Natural killer cell (primary cell): ENCODE measurements at places on chromosomes 7 and 10.
A peak's percentile ranks its signal among the peaks of the same experiment; 100 is the strongest.

- H3K4me1 ChIP-seq = no peaks in the 10 kb centered on the region
- no peaks in the 10 kb centered on the region for H3K27me3 ChIP-seq
- DNase-seq = no peak
- H3K36me3 ChIP-seq = no peaks in the 10 kb centered on the region
Observed at GRCh38 chr7:21777921-21778320, 167.8 kb downstream of the CDCA7L start.

- no peaks in the 10 kb centered on the region for H3K27me3 ChIP-seq
- DNase-seq = no peak
- no peak overlapping the region for H3K4me3 ChIP-seq
- H3K27ac ChIP-seq = no peak overlapping the region
Observed at GRCh38 chr7:82904871-82905270, 257.8 kb downstream of the PCLO start.

- no peaks in the 10 kb centered on the region for H3K4me1 ChIP-seq
- no peaks in the 10 kb centered on the region for H3K27me3 ChIP-seq
- H3K4me3 ChIP-seq = no peak overlapping the region
- H3K27ac ChIP-seq = no peak overlapping the region
- H3K36me3 ChIP-seq = no peaks in the 10 kb centered on the region
Observed at GRCh38 chr10:35226507-35226906, 99.9 kb downstream of the CREM start.

- no peaks in the 10 kb centered on the region for H3K36me3 ChIP-seq
- no peak overlapping the region for H3K4me3 ChIP-seq
- no peaks in the 10 kb centered on the region for H3K27me3 ChIP-seq
- H3K27ac ChIP-seq = no peak overlapping the region
- DNase-seq = no peak
Observed at GRCh38 chr10:58609532-58610150, 97.0 kb downstream of the BICC1 start.

DNA sequence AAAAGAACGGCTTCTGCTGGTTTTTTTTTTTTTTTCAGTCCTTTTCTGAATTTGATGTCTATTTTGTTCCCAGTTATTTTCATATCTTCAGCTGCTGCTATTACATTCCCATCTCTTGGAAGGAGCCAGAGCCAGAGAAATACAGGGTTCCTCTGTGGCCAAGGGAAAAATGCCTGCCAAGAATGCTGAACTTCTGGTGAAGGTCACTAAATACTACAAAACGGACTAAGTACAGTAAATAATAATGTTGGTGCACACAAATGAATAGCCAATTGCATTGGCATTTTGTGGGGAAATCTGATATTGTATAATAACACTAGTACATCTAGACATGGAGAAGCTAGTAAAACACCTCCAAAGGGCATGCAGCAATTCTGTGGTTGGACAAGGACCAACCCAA is 56.3 kb upstream of the ZEB1 start:
- no peaks in the 10 kb centered on the region for H3K4me1 ChIP-seq
- H3K4me3 ChIP-seq = no peak overlapping the region
- DNase-seq = no peak
- H3K27ac ChIP-seq = no peak overlapping the region
- H3K36me3 ChIP-seq = no peaks in the 10 kb centered on the region

- peaks cover 5% of the 10 kb centered on the region for H3K27me3 ChIP-seq
- H3K27ac ChIP-seq = no peak overlapping the region
- DNase-seq = peak; percentile 65
- H3K4me1 ChIP-seq = peaks cover 3% of the 10 kb centered on the region
Observed at GRCh38 chr10:22246680-22247391, 29.0 kb upstream of the EBLN1 start.

- peak; percentile 44 for DNase-seq
- H3K27ac ChIP-seq = peak overlapping the region; percentile 86
- H3K27me3 ChIP-seq = no peaks in the 10 kb centered on the region
- peaks cover 80% of the 10 kb centered on the region for H3K36me3 ChIP-seq
- no peak overlapping the region for H3K4me3 ChIP-seq
Observed at GRCh38 chr10:11183015-11183414, 165.3 kb downstream of the CELF2 start.

DNA sequence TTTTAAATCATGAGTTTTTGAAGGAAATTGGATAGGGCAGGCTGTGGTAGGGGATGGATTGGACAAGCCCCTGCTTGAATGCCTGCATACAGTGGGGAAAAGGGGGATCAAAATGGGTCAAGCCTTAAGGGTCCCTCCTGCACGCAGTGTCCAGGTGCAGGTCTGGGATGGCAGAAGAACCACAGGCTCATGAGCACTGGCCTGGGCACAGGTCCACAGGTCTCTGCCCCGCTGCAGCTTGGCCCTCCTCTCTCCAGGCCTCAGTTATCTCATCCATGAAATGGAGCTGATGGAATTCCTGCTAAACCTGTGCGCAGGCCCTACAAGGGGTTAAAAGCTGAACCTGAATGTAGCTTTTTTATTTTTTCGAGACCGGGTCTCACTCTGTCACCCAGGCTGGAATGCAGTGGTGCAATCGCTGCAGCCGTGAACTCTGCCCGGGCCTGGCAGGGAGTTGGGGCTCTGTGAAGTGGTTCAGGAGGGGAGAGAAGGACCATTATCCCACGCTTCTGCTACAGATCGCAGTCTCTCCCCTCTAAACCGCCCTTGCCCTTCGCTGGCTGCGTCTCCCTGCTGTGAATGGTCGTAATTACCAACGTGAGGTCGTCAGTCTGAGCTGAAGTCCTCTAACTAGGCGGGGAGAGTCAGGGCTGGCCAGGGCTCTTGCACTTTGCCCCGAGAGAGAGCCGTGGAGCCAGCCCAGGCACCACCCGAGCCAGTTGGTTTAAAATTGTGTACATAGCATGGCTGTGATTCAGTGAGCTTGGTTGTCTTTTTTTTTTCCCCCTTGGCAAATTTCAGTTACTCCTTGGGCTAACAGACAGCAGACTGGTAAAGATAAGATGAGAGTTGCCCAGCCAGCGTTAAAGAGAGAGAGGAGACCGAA is 77.5 kb upstream of the GTF2I start:
- no peak overlapping the region for H3K4me3 ChIP-seq
- no peaks in the 10 kb centered on the region for H3K27me3 ChIP-seq
- no peaks in the 10 kb centered on the region for H3K4me1 ChIP-seq
- no peaks in the 10 kb centered on the region for H3K36me3 ChIP-seq
- no peak for DNase-seq
- no peak overlapping the region for H3K27ac ChIP-seq

- no peaks in the 10 kb centered on the region for H3K36me3 ChIP-seq
- no peaks in the 10 kb centered on the region for H3K4me1 ChIP-seq
- DNase-seq = no peak
- no peak overlapping the region for H3K4me3 ChIP-seq
- no peaks in the 10 kb centered on the region for H3K27me3 ChIP-seq
- no peak overlapping the region for H3K27ac ChIP-seq
Observed at GRCh38 chr10:91545384-91545783, 87.5 kb downstream of the PPP1R3C start.

GRCh38 chr7:30829471-30829870 is 58.3 kb downstream of the MINDY4 start:
- H3K36me3 ChIP-seq = no peaks in the 10 kb centered on the region
- H3K4me3 ChIP-seq = no peak overlapping the region
- H3K27ac ChIP-seq = no peak overlapping the region
- no peaks in the 10 kb centered on the region for H3K4me1 ChIP-seq
- H3K27me3 ChIP-seq = no peaks in the 10 kb centered on the region

DNA sequence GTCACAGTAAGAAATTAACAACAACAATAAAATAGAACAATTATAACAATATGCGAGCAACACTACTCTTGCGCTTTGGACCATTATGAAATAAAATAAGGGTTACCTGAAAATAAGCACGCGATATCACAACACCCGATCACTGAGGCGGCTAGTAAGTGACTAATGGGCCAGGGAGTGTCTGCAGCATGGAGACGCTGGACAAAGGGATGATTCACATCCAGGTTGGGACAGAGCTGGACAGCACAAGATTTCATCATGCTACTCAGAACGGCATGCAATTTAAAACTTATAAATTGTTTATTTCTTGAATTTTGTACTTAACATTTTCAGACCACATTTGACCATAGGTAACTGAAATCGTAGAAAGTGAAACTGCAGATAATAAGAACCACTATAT is 15.6 kb downstream of the HIBADH start:
- H3K36me3 ChIP-seq = peaks cover 5% of the 10 kb centered on the region
- no peak for DNase-seq
- H3K4me3 ChIP-seq = no peak overlapping the region
- H3K4me1 ChIP-seq = no peaks in the 10 kb centered on the region
- H3K27ac ChIP-seq = no peak overlapping the region

DNA sequence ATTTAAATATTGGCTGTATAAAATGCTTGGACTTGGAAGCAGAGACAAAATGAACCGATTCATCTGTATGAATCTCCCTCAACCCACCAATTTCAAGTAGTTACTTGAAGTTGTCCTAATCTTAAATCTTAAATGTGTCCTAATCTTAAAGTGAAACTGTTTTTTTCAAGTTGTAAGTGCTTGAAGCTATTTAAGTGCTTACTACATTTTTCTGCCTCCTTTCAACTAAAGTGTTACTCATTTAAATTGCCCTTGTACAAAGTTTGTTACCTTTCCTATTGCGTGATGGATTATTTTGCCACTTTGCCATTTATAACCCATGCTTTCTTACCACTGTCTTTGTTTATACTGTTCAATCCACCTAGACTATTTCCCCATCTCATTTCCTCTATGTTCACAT is 2.8 kb downstream of the BCAP29 start:
- no peaks in the 10 kb centered on the region for H3K27me3 ChIP-seq
- no peak for DNase-seq
- no peak overlapping the region for H3K27ac ChIP-seq
- no peak overlapping the region for H3K4me3 ChIP-seq
- H3K36me3 ChIP-seq = peaks cover 3% of the 10 kb centered on the region

DNA sequence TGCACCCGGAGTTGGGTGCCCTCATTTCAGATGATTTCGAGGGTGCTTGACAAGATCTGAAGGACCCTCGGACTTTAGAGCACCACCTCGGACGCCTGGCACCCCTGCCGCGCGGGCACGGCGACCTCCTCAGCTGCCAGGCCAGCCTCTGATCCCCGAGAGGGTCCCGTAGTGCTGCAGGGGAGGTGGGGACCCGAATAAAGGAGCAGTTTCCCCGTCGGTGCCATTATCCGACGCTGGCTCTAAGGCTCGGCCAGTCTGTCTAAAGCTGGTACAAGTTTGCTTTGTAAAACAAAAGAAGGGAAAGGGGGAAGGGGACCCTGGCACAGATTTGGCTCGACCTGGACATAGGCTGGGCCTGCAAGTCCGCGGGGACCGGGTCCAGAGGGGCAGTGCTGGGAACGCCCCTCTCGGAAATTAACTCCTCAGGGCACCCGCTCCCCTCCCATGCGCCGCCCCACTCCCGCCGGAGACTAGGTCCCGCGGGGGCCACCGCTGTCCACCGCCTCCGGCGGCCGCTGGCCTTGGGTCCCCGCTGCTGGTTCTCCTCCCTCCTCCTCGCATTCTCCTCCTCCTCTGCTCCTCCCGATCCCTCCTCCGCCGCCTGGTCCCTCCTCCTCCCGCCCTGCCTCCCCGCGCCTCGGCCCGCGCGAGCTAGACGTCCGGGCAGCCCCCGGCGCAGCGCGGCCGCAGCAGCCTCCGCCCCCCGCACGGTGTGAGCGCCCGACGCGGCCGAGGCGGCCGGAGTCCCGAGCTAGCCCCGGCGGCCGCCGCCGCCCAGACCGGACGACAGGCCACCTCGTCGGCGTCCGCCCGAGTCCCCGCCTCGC is at the start of gene EGFR:
Gene EGFR (plus strand): TSS at position 657 of the 830 bp plus-strand sequence. CDS start 261 bp downstream, outside the sequence.
- no peaks in the 10 kb centered on the region for H3K36me3 ChIP-seq
- peaks cover 21% of the 10 kb centered on the region for H3K27me3 ChIP-seq
- no peak for DNase-seq
- no peak within 1 kb of the TSS for H3K4me3 ChIP-seq
- peaks cover 9% of the 10 kb centered on the region for H3K4me1 ChIP-seq

- no peak for DNase-seq
- no peaks in the 10 kb centered on the region for H3K4me1 ChIP-seq
- no peak overlapping the region for H3K27ac ChIP-seq
- H3K36me3 ChIP-seq = no peaks in the 10 kb centered on the region
- no peak overlapping the region for H3K4me3 ChIP-seq
Observed at GRCh38 chr10:18000601-18001000, 48.9 kb downstream of the SLC39A12 start.

DNA sequence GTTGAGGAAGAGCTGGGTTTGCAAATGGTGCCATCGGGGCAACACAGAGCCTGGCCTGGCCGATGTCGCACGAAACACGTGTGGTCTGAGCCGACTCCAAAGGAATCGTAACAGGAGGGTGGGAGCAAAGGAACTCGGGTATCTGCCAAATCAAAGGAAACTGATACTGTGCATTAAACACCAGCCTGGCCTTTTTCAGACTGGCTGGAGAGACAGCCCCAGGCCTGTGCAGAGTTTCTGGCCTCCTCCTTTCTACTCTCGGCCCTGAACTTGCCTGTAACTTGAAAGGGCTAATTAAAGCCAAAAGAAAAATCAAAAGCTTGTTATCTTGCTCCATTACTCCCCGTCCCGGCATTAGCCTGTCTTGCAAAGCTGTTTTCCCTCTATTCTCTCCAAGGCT is 71.4 kb downstream of the PLXNA4 start:
- H3K27ac ChIP-seq = no peak overlapping the region
- no peak for DNase-seq
- no peaks in the 10 kb centered on the region for H3K27me3 ChIP-seq
- no peak overlapping the region for H3K4me3 ChIP-seq

GRCh38 chr10:116465546-116465945 is 37.9 kb downstream of the PNLIPRP3 start:
- no peak overlapping the region for H3K27ac ChIP-seq
- no peak for DNase-seq
- no peak overlapping the region for H3K4me3 ChIP-seq
- no peaks in the 10 kb centered on the region for H3K27me3 ChIP-seq
- no peaks in the 10 kb centered on the region for H3K4me1 ChIP-seq
- H3K36me3 ChIP-seq = no peaks in the 10 kb centered on the region

GRCh38 chr7:132622081-132622480 is 45.8 kb upstream of the PLXNA4 start:
- H3K27me3 ChIP-seq = no peaks in the 10 kb centered on the region
- H3K27ac ChIP-seq = no peak overlapping the region
- H3K36me3 ChIP-seq = no peaks in the 10 kb centered on the region
- no peak overlapping the region for H3K4me3 ChIP-seq
- no peak for DNase-seq

DNA sequence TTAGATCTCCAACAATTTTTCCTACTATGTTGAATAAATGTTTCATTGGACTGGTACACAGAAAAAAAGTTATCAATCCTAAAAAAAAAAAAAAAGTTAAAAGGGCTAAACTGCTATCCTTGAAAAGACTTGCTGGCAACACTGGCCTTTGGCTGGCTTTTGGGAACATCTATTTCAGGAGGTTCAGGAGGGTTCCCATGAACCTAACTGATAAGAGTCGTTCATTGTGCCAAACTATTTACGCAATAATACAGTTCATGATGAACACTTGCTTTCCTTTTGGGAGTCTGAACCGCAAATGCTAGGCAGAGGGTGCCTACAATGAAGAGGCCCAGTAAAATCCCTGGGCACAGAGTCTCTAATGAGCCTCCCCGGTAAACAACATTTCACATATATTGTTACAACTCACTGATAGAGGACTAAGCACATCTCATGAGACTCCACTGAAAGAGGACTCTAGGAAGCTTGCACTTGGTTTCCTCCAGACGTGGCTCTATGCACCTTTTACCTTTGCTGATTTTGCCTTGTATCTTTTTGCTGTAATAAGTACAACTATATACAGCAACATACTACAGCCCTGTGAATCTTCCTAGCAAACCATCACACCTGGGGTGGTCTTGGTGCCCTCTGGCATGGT is 45.0 kb downstream of the ZFAND4 start:
- DNase-seq = no peak
- H3K4me3 ChIP-seq = no peak overlapping the region
- no peak overlapping the region for H3K27ac ChIP-seq
- peaks cover 12% of the 10 kb centered on the region for H3K36me3 ChIP-seq
